ENCODE measurements at places on chromosomes 4 and X. TPM values are rescaled to one million over a fixed set of nuclear protein-coding genes. Genes with fewer than 3 reads are reported as not detected.

CDX4 gene
- total RNA-seq, result not detected

DNA sequence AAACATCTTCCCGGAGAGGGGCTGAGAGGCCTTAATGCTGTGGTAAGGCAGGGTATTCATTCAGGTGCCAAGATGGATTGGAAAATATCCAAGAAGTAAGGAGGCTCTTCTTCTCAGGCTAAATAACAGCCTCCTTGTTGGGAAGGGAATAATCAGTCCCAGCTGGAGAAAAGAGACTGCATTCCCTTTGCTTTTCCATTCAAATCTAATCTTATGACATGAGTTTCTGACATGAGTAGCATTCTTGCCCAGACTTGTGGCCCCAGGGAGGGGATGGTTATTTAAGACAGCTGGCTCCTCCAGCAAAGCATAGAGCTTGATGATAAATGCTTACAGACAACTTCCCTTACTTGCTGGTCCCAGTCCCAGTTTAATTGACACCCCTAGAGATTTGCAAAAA lies 98.3 kb downstream of the DCLK2 start:
- DNase-seq, result no peak

PDK3 gene
- 13.9 TPM for total RNA-seq

DNA sequence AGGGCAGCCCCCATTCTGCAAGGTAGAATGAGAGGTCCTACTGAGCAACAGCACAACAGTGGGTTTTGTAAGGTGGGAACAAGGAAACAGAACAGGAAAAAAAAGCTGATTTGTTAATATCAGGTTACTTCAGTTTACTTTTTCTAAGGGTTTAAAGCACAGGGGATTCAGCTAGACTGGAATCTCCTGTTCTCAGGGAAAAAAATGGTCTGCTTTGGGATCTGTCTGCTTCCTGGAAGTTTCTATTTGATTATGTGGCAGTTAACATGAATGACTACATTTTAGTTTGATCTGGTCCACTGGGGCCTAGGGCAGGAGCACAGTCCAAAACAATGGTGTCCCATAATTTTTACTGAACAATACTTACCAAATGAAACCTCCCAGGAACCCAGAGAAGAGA lies 104.6 kb downstream of the FBXW7 start:
- DNase-seq, result no peak

HMGN5 gene
- total RNA-seq, result 1.2 TPM

- DNase-seq, result no peak
Observed at GRCh38 chrX:134761788-134762187, 103.5 kb upstream of the PLAC1 start.

DNA sequence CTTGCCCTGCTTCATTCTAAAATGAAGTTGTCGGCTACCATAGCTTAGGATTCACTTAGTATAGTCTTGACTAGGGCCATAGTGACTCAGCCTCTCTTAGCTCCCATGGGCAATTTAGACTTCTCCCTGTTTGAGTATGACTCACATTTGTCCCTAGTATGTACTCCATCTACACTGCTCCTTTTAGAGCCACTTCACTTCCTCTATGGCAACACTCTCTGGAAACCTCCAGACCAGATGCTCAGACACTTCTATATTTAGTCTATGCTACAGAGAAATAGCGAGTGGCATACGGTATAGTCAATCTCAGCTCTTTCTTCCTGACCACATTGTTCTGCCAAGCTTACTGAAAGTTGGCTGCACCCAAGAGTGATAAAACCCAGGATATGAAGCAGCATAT lies 11.2 kb downstream of the MEPE start:
- DNase-seq, result no peak

GRCh38 chr4:73434311-73434710 lies 1.7 kb upstream of the AFP start:
- DNase-seq, result no peak

DNA sequence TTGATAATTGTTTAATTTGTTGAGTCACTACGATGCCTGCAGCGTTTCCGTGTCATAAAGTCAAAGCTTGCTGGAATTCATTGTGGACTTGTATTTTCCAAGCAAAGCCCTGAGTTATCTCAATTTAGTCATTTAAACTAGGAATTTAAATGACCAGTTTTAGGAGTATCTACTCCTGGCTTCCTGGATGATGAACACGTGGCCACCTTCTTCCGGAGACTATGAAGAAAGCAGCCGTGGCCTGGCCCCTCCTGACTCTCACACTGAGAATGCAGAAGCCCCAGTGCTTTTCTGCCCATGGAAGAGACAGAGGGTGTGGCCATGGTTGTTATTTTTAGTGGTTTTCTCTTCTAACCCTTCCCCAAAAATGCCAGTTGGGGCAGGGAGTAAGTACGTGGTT lies 250.7 kb upstream of the GATB start:
- no peak for DNase-seq

MAGEB17 gene
- total RNA-seq, result not detected

GRCh38 chrX:81174286-81174685 lies 27.4 kb downstream of the HMGN5 start:
- no peak for DNase-seq

GRCh38 chrX:150664290-150664689 lies 28.9 kb upstream of the MTMR1 start:
- no peak for DNase-seq

- DNase-seq, result no peak
Observed at GRCh38 chrX:77167993-77168392, 279.2 kb upstream of the FGF16 start.

GRCh38 chrX:7294483-7294882 lies 146.5 kb upstream of the PUDP start:
- no peak for DNase-seq

DNA sequence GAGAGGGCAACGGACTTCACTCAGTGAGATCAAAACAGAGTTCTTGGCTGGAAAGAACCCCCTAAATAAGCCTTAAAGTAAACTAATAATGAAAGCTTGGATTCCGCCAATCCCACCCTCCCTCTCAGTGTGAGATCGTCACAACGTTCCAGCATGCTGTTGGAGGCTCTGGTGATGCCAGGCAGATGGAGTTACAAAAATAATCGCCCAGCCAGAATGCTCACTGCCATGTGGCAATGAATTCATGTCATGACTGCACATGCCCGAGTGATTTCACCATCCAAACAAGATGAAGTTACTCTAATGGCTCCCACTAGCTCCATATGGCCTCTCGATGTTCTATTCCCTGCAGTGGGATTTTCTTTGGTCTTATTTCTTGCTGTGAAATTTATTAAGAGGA lies 248.0 kb downstream of the SPATA18 start:
- no peak for DNase-seq

DNA sequence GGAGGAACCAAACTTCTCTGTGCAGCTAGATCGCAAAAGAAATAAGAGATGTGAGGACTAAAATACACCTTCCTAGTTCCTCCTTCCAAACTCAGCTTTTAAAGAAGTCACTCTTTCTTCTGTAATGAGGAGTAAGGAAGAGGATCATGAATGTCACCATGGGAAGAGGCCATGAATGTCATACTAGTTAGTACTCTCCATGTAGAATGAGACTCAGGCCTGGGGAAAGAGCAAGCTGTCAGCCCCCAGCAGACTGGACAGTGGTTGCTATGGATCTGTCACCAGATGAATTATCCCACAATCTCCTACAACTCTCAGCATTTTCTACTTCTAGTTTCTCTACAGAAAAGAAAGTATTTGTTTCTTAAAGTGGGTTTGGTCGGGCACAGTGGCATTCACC lies 57.1 kb upstream of the PRDM8 start:
- no peak for DNase-seq

DNA sequence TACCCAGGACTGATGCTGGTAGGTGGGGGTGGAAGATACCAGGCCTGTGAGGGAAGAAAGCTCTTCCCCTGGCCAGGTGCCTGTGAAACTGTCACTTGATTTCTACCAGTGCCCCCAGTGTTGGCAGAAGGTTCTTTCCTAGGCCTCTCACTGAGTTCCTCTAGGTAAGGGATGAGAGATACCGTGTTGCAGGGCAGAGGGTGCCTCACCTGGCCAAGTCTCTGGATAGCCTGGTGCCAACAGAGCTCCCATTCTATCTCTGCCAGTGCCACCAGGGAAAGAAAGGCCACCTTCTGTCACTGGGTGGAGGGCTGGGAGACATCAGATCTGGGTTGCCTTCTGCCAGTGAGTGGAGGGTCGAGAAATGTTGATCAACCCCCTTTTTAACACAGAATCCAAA lies 94.1 kb downstream of the RTL5 start:
- no peak for DNase-seq

DNA sequence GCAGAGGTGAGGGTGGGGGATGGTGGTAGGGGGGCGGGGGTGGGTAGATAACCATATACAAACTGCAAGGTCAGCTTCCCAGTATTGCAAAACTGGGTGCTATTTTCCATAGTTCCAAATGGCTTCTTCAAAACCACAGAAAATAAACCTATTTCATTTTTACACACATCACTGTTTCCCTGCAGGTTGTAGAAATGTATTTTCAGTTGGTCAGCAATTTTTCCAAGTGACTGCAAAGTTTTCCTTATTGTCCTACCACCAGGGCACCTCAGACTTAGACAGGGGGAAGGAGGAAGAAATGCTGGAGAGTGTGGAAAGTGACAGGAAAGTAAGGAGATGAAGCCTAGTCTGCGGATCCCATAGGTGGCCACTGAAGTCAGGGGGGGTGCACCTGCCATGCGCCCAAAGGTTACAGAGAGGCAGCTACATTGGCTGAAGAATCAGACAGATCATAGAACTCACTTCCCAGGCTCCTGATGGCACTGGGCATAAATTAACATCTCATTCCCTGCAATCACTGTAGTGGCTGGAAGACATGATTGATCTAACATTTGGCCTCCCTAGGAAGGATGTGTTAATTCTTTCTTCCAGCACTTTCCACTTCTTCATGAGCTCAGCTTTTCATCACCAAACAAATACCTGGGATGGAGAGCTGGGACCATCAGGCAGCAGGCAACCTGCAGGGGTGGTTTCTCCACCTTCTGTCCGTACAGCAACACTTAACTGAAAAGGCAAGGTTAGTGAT lies 402.0 kb downstream of the HNRNPD start:
- no peak for DNase-seq

GPRASP1 gene
- total RNA-seq, result 5.9 TPM

NCAPG gene
- total RNA-seq, result 1.5 TPM

- DNase-seq, result no peak
Observed at GRCh38 chr4:57588557-57588956, 478.4 kb upstream of the IGFBP7 start.

SLC9B1 gene
- 2.5 TPM for total RNA-seq

DNA sequence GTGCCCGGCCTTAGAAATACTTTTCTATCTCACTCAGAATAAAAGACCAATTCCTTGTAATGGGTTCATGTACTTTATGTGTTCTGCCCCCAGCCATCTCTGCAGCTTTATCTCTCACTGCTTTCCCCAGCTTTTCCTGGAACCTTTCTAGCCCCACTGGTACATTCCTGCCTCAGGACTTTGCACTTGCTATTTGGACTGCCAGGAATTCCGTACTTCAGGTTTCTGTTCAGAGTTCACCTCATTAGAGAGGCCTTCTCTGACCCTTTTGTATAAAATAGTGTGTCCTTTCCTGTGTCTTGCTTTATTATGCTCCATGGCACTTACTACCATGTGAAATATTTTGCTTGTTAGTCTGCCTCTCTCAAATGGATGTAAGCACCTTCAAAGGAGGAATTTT lies 112.5 kb downstream of the PDLIM5 start:
- DNase-seq, result no peak

- no peak for DNase-seq
Observed at GRCh38 chrX:45771114-45771513, 570.4 kb upstream of the DIPK2B start.

DNA sequence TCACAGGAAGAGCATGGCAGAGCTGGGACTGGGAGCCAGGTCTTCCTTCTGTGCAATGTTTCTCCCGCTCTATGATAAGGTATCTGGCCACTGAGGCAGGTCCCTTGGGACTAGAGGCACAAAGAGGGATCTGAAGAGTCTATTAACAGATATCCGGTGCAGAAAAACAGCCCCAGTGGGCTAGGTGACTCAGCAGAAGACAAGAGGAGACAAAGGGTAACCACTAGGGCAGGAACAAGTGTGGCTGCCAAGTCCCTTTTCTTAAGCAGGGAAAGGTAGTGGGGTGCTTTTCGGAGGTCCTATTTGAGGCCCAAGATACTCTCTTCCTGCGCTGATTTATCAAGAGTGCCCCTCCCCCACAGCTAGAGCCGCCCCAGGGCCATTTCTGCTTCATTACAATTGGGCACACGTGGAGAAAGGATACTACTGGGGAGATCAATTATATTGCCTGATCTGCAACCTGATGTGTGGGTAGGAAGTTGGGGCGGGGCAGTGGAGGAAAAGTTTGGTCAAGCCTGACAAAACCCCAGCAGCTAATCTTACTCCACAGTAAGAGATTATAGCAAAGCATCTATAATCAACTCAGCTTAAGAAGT lies at the start of gene DGAT2L6:
DGAT2L6 (plus strand) TSS at position 546 of the 596 bp plus-strand sequence. CDS start 100 bp downstream, outside the sequence.
- DNase-seq, result no peak

GRCh38 chr4:149409146-149409545 lies 406.5 kb downstream of the IQCM start:
- no peak for DNase-seq

- DNase-seq, result no peak
Observed at GRCh38 chr4:107710493-107711459, 9.3 kb downstream of the PAPSS1 start.

- no peak for DNase-seq
Observed at GRCh38 chrX:38163193-38163592, 57.5 kb downstream of the SRPX start.

- no peak for DNase-seq
Observed at GRCh38 chr4:173508386-173509035, 21.5 kb downstream of the HAND2 start.

DNA sequence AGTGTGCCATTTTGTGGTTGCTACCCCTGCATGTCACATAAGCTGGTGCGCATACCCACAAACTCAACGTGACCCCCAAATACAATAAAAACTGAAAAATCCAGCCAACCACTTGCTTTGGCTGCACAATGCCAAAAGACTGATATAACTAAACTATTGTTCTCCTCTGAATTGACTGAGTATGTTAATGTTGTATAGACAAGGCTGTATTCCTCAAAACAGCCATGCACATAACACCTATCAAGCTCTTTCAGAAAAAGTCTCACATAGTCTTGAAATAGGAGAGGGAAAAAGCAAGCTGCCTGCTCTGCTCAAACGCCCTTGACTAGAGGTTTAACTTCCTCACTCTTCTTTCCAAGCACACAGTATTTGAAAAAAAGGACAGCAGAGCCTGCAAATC lies 126.4 kb upstream of the NOCT start:
- DNase-seq, result no peak

PLCXD1 gene
- 19.5 TPM for total RNA-seq

GRCh38 chrX:70479247-70479921 lies 34.7 kb downstream of the DLG3 start:
- no peak for DNase-seq

PCSK1N gene
- not detected for total RNA-seq

VEGFC gene
- total RNA-seq, result not detected

- DNase-seq, result no peak
Observed at GRCh38 chr4:19047279-19047880, 1025.8 kb upstream of the LCORL start.

CLNK gene
- total RNA-seq, result 0.58 TPM

- DNase-seq, result no peak
Observed at GRCh38 chrX:155886409-155886808, 5.3 kb downstream of the VAMP7 start.

NAA11 gene
- not detected for total RNA-seq

PTPN13 gene
- 0.12 TPM for total RNA-seq

SLITRK2 gene
- total RNA-seq, result not detected

FABP2 gene
- total RNA-seq, result not detected
